NCI-H2081 treated with DMSO at 0.1 percent for 48 hours (cell line): ENCODE measurements at places on chromosomes 2 and 18.

DNA sequence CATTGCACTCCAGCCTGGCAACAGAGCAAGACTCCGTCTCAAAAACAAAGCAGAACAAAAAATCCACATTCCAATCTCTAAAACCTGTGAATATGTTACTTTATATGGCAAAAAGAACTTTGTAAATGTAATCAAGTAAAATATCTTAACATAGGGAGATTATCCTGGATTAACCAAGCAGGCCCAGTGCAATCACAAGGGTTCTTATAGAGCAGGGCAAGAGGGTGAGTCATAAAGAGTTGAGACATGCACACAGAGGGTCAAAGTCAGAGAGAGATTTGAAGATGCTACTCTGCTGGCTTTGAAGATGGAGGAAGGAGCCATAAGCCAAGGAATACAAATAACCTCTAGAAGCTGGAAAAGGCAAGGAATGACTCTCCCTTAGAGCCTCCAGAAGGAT lies 60.9 kb upstream of the SLC9A2 start:
- no peak for DNase-seq

DNA sequence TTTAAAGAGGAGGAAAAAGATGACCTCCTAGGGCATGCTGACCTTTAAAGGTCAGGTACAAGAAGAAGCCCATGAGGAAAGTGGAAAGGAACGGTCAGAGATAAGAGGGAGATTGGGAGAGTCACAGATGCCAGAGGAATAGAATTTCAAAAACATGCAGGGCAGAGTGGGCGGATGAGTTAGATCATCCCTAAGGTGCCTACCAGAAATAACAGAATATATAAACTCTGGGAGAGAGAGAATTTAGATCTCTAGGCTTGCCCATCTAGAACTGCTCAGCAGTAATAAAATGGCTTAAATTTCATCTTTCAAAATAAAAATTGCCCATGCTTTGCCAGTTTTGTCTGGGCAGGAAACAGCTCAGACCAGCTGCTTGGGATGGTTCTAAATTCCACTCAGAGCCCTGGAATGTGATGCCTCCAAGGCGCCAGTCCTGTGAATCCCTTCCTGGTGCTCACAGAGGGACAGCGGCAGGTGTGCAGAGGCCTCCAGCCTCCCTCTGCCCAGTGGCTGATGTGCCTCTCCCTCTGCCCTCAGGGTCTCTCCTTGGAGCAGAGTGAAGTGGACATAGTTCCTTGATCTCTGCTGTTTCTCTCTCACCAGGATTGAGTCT lies 130.9 kb downstream of the ANTXR1 start:
- DNase-seq = no peak

DNA sequence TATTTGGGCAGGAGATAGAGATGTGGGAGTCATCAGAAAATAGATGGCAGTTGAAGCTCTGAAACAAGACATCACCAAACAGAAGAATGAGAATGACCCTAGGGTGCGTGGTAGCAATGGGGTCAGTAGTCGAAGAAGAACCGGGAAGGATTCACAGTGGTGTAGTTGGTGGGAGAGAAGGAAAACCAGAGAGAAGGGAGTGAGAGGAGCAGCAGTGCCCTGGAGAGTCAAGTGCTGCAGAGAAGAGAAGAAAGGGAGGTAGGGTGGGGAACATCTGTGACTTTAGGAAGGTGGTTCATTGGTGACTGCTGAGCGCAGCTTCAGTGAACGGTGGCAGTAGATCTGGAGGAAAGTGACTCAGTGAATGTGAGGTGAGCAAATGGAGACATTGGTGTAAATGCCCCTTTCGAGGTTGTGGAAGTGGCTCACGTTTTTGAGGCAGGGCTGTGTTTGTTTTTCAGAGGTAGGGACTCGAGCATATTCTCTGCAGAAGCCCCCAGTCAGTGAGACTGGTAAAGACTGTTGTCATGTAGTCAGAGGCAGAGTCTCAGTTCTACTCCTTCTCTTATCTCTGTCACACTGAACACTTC lies 36.4 kb downstream of the CDC42EP3 start:
- no peak for DNase-seq

GRCh38 chr2:71463342-71463654 lies 9.9 kb downstream of the DYSF start:
- DNase-seq = no peak

DNA sequence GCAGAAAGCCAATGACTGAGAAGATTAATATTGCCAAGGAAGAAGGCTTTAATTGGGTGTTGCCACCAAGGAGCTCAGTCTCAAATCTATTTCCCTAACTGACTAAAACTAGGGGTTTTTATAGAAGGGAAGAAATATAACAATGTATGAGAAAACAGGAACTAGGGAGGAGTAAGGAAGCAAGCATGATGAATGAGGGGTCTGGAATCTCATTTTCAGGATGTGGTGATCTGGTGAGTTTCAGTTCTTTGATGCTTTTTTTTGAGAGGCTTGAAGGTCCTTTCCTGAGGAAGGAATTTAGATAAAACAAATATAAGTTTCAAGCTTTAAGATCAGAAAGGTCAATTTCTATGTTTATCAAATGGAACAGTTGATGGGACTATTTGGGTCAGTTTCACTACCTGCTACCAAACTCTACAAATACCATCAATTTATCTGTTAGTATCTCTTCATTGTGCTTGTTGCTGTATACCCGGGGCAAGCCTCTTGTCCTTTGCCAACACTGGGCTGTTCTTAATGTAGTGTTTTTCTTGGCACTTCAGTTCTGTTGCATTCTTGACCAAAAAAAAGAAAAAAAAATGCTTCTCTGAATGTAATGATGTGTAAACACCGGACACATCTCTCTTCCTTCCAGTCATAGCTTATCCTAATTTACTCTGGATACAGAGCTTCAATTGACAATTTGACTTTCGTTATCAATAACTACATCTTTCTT lies 357.0 kb downstream of the GALNT13 start:
- no peak for DNase-seq

DNA sequence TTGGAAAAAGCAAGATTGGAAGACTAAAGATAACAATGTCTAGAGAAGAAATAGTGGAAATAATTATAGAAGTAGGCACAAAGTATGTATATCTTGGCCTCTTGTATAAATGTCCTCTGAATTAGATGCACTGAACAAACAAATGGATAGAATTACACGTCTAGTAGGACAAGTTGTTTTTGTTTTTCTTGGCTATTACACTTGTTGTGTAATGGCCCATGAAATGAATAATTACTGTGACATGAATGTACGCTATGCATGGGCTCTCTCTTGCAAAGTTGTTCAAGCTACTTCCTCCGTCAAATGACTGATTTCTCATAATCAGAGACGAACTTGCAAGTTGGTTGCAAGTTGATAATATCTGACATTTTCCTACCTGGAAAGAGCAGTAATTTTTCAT lies 126.2 kb downstream of the PDE1A start:
- DNase-seq = no peak

DNA sequence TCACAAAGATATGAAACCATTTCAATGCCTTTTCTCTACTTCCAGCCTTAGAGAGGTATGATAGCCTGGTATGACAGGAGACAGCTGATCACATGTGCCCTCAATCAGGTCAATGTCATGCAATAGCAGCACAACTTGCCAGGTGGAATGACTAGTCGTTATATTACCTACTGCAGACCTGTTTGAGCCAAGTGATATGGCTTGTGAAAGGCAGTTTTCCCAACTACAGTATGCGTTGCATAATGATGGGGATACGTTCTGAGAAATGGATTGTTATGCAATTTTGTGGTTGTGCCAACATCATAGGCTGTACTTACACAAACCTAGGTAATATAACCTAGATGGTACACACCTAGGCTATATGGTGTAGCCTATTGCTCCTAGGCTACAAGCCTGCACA lies 262.8 kb downstream of the ICOS start:
- DNase-seq = no peak

DNA sequence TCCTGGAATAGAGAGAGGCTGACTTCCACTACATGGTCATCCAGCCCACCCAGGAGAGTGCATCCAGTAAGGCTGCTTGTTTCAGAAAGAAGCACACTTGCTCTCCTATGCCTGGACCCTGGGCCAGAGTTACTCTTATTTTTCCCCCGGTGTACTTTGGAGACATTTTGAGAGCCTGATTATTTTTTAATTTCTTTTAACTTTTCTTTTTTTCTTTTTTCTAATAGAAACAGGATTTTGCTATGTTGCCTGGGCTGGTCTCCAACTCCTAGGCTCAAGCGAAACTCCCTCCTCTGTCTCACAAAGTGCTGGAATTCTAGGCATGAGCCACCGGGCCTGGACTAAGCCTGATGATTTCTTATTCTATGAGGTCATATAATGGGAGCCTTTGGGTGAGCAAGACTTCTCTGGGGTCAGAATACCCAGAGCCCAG lies 62.2 kb downstream of the RPL37A start:
- DNase-seq = no peak

- no peak for DNase-seq
Observed at GRCh38 chr2:44291281-44292248, 16.3 kb downstream of the SLC3A1 start.

DNA sequence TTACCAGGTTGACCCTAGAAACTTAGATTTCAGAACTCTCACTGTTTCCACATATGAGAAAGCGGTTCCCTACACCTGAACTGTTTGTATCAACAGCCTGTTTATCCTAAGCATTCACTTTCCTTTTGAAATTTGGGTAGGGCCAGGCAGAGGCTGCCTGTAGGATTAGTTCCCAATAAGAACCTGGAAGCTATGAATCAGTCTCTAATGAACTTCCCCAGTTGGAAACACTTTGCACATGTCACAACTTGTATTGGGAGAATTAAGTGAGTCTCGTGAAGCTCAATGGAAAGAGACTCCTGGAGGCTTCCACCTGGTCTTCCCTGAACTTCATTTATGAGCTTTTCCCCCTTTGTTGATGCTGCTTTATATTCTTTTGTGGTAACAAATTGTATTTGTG lies 486.6 kb upstream of the HS6ST1 start:
- no peak for DNase-seq

DNA sequence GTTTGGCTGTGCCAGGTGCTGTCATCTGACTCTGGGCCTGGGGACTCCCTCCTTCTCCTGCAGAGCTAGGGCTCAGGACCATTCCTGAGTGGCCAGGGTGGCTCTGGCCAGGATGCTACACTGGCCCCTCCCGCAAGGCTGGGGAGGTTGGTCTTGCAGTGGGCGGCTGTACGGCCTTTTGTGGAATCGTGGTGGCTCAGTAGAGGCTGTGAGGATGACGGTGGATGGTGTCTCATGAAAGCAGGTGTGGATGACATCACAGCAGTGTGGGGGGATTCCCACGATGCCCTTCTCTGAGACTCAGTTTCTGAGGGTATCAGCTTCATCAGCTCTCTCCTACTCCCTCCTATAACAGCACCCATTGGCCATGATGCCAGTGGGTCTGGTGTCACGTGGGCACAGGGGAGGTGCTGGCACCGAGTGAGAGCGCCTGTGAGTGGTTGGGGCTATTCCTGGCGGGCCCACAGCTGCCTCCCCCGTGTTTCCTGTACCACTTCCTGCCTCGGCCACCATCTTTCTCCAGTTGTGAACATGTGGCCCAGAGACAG lies 144.2 kb upstream of the HDAC4 start:
- no peak for DNase-seq

- DNase-seq = no peak
Observed at GRCh38 chr2:227153758-227154486, 10.1 kb downstream of the COL4A4 start.

DNA sequence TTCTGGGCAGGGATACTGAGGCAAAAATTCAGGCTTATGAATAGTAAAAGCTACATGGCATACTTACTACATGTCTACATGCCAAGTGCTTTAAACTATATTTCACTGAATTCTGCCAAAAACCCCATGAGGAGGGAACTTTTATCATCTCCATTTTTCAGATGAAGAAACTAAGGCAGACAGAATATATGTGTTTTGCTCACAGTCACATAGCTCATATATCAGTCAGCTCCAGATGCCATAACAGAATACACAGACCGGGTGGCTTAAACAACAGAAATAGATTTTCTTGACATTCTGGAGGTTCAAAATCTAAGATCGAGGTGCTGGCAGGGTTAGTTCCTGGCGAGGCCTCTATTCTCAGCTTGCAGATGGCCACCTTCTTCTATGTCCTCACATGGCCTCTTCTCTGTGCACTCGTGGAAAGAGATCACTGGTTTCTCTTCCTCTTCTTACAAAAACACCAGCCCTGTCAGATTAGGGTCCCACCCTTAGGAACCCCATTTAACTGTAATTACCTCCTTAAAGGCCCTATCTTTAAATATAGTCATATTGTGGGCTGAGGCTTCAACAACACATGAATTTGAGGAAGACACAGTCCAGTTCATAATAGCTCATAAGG lies 27.1 kb upstream of the CREB1 start:
- DNase-seq = no peak

DNA sequence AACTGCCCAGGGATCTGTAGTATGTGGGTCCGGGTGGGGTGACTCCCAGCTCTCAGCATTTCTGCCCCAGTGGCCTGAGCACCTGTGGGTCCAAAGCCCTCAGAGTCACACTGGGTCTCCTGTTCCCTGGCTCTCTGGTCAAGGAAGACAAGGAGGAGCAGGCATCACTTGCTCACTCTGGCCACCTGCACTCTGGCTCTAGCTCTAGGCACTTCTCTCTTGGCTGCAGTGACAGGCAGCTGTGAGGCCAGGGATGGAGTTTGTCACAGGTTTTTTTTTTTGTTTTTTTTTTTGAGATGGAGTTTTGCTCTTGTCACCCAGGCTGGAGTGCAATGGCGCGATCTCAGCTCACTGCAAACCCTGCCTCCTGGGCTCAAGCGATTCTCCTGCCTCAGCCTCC lies 84.6 kb downstream of the HS1BP3 start:
- no peak for DNase-seq

DNA sequence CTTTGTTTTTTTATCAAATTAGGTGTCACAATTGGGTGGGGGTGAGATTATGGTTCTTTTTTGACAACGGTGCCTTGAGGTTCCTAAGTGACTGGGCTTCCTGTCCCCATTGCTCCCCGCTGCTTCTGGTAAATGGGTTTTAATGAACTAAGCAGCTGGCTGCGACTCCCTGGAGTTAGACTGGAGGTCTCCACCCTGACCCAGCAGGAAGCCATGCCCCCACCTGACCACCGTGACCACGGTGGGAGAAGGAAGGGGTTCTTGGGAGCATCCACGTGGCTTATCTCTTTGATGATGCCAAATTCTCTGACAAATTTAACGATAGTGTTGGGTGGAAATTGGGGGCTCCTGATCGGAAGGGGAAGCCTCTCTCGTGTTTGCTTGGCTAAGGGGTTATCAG lies 12.2 kb downstream of the CNDP2 start:
- DNase-seq = no peak

GRCh38 chr2:207141386-207141785 lies 24.4 kb downstream of the KLF7 start:
- DNase-seq = no peak

DNA sequence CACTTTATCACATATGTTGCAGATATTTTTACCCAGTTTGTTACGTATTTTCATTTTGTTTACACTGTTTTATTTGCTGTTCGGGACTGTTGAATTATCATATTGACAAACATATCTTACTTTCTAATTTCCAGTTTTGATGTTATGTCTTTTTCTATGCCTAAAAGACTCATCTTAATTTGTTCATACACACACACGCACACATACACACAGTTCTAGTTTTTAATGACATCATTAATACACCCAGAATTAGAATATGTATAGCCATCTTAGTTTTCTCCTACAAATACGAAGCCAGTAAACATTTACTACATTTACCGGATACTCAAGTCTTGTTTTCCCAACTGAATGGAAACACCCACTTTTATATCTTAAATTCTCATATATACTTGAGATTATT lies 29.2 kb downstream of the ALS2 start:
- no peak for DNase-seq
